NCI-H1694 (cell line): ENCODE measurements at places on chromosomes 6 and 20.

DNA sequence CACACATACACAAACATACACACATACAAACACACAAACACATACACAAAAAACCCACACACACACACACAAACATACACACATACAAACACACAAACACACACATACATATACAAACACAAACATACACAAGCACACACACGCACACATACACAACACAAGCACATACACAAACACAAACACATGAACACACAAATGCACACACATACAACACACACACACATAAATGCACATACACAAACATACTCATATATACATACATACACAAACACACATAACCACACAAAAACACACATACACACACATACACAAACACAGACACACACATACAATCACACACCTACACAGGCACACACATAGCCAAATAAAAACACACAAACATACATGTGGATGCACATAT is 30.3 kb upstream of the THBS2 start:
- DNase-seq: no peak

DNA sequence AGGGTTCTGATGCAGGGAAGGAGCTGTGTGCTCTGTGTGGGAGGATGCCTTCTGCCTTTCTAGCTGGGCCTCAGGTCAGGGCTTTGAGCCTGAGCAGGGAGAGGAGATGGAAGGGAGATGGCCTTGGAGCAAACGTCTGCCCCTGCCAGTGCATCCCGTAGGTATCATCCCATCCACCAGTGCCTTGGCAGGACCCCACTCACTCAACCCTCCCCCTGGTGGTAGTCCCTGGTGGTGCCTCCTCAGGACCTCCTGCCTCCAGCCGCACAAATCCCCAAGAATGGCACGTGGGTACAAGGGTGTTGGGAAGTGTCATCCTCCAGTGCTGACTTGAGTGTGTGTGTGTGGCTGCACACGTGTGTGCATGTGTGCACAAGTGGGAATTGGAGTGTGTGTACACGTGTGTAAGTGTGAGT is 23.1 kb upstream of the MICB start:
- no peak for DNase-seq

DNA sequence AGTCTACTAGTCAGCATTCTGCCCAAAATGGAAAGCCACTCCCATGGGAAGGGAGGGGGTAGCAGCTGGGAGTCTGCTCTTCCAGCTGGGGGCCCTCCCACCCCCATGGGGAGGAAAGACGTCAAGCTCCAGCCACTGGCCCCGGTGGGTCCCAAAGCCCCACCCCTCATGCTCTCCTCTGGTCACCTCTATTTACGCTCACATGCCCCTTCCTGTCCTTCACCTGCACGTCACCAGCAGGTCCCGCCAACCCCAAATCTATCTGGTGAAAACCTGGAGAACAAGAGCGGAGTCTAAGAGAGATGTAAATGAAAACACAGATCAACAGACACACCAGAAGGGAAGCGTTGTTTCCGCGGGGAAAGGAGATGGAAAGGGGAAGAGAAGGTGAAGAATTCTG is 30.0 kb upstream of the ZBP1 start:
- no peak for DNase-seq

GRCh38 chr6:67219346-67219745 is 1415.7 kb upstream of the ADGRB3 start:
- no peak for DNase-seq

DNA sequence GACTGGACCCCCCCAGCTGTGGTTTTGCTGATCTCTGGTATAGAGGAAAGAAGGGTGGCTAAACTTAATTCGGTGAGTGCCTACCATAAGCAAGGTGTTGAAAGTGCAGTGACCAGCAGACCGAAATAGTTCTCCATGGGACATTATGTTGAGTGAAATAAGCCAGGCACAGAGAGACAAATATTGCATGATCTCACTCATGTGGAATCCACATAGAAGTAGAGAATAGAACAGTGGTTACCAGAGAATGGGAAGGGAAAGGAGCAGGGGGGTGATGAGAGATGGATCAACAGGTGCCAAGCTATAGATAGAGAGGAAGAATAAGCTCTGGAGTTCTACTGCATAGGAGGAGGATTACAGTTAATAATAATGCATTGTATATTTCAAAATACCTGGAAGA is 9.7 kb upstream of the GCNT2 start:
- no peak for DNase-seq

DNA sequence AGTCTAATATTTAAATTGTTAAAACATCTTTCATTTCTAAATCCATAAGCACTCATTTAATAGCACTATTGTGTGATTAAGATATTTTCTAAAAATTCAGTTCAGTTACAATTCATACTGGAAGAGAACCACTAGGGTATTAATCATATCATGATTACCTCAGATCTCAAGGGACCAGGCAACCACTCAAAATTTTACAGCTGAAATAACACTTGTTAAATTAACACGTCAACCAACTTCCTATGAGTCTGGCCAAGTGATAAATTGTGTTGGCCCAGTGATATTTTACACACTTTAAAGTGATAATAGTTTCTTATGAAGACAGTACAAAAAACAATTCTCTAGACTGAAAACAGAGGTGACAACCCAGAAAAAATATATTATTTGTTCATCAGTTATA is 869.0 kb upstream of the ADGRB3 start:
- no peak for DNase-seq

- DNase-seq: no peak
These were observed 1.2 kb downstream of the TREML2 start for GRCh38 chr6:41199552-41200246.

GRCh38 chr20:4014031-4014474 is 1.3 kb downstream of the RNF24 start:
- DNase-seq: peak; percentile 70

DNA sequence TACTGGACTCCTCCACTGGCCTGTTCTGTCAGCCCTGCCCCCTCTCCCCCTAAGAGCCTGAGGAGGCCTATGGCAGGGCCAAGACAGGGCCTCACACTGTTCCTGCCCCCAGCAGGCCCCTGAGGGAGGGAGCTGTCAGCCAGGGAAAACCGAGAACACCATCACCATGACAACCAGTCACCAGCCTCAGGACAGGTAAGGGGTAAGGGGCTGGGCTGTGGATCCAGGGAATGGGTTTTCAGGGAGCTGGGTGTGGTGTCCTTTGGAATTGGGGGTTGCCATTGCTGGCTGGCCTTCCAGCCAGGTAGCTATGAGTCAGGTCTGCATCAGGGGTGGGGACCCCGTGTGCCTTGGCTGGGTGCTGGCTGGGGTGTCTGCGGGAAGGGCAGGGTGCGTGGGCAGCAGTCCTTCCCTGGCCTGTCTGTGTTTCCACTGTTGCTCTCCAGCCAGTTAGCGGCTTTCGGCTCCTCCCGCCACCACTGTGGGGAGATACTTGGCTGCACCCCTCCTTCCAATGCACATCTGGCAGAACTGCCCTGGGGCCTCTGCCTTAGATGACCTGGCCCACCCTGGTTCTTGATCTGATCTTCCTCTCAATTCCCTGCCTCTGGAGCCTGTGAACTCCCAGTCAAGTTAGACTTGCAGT is 3.9 kb downstream of the SLC29A1 start:
- DNase-seq: no peak

GRCh38 chr6:100968949-100969348 is 87.8 kb upstream of the ASCC3 start:
- no peak for DNase-seq

GRCh38 chr20:13121840-13122515 is 99.1 kb upstream of the ISM1 start:
- DNase-seq: no peak

- DNase-seq: no peak
These were observed 59.2 kb downstream of the TMEM244 start for GRCh38 chr6:129801909-129802308.

DNA sequence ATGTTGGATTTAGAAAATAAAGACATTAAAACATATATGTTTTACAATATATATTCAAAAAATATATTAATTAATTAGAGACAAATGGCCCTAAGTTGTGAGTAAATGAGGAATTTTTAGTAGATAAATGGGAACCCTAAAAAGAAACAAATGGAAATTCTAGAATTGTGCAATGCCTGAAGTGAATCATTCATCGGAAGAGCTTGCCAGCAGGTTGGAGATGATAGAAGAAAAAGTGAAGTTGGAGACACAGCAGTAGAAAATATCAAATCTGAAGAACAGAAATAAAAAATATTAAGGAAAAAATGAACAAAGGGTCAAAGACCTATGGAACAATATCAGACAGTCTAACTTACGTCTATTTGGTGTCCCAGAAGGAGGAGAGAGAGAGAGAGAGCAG is 109.4 kb upstream of the NEDD9 start:
- DNase-seq: no peak

DNA sequence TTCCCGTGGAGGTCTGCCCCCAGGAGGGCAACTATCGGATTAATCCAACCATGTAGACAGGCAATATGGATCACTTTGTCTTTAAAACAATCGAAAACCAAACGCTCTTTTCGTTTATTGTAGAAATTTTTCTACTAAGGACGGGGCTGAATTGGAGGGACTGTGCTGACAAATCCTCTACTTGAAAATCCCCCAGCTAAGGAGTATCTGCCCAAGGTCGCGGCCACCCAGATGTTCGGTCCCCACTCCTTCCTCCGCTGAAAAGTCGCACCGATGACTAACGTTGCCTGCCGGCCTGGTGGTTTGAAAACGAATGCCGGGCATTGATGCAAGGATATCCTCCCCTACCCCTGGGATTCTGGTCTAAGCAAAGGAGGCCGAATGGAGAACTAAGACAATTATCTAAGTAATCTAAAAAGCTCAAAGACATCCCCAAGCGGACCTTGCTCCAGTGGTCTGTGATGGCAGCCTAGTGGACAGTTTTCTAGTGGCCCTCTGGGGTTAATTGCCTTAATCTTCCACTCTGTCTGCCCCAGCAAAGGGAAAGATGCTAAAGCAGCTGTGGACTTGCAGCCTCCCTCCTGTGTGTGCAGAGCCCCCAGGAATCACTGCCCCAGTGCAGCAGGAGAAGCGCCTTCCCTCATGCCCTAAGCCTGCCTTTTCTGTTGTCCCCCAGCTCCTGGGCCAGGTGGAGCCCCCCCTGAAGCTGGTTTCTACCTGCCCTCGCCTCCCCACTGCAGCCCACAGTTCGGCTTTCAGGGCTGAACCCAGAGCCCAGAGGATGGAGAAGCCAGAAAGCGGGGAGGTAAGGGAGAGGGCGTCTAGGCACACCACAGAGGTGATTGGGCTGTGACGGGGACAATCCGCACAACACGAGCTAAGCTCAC is 3.6 kb upstream of the FOXC1 start:
- DNase-seq: no peak

- DNase-seq: no peak
These were observed 43.8 kb downstream of the SLX4IP start for GRCh38 chr20:10478930-10479329.

GRCh38 chr6:84415517-84415916 is 188.1 kb upstream of the CEP162 start:
- DNase-seq: no peak

DNA sequence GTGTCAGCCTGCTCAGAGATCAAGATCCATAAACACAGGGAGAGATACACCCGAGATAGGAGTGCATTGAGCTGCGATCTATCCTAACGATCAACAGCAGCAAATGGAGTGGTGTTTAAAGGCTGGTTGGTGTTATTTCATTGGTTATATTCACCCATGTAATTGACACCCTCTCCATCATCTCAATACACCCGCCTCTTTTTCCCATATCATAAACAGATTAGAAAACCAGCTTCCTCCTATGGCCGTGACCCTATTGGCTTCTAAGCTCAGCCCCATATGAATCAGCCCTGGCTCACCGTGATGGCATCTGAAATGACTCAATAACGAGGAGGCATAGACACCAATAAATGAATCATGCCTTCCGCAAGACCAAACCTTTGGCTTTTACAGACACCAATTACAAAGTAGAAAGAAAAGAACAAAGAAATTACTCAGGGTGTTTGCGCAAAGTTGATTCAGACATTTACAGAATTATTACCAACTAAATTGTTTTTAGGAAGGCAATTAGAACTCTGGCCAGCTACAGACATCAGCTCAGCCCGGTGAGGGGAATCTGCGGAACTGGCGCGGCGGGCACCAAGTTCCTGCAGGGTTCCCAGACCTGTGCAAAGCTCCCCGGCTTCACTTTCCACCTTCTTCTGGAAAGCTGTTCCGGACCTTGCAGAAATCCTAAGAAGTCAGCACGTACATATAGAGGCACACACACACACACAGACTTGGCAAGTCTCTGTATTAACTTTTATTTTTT is 11.5 kb downstream of the PMEPA1 start:
- DNase-seq: no peak

DNA sequence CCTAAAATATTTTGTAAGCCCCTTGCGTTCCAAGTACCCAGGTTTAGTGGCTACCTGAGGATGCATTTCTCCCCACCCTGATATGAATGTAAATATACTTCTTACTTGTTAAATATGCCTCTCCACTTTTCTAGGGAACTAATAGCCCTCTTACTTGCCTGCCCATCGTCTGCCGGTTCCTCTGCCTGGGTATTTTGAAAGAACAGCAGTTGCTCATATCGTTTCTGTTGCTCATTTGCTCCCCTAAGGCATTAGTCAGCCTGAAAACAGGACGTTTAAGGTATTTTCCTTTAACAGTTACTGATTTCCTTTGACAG is 141.3 kb upstream of the CARMIL1 start:
- no peak for DNase-seq
